NCI-H460 (cell line): ENCODE measurements at places on chromosomes 16 and 17.

- DNase-seq = no peak
Observed at GRCh38 chr16:35748621-35749252, 2289.3 kb downstream of the TP53TG3F start.

DNA sequence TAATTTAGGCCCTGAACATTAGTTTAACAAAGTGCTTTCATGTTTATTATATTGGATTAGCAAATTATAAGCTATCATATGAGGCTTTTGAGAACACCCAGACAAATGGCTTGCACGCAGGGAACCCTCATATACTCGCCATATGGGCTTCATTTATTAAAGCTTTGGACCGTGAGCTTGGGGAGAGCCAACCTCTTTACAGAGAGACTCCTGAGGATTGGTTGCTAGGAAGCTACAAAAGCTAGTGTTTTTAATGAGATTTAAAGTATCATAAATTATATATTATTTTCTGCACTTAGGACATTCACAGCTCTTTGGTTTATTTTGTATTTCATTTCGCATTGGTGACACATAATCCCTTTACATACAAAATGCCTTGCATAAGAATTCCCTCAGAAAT, 193.8 kb upstream of the TOX3 start:
- no peak for DNase-seq

- no peak for DNase-seq
Observed at GRCh38 chr17:78432226-78433012, 54.0 kb downstream of the PGS1 start.

- DNase-seq = no peak
Observed at GRCh38 chr17:68674029-68674925, 73.1 kb upstream of the FAM20A start.

- no peak for DNase-seq
Observed at GRCh38 chr17:58316260-58316960, 12.2 kb downstream of the TSPOAP1 start.
